ENCODE measurements at places on chromosomes 13 and 19.

- no peak for DNase-seq
Observed at GRCh38 chr13:74064805-74065312, 69.3 kb downstream of the KLF12 start.

- no peak for DNase-seq
Observed at GRCh38 chr19:29271341-29271740, 58.4 kb upstream of the UQCRFS1 start.

DNA sequence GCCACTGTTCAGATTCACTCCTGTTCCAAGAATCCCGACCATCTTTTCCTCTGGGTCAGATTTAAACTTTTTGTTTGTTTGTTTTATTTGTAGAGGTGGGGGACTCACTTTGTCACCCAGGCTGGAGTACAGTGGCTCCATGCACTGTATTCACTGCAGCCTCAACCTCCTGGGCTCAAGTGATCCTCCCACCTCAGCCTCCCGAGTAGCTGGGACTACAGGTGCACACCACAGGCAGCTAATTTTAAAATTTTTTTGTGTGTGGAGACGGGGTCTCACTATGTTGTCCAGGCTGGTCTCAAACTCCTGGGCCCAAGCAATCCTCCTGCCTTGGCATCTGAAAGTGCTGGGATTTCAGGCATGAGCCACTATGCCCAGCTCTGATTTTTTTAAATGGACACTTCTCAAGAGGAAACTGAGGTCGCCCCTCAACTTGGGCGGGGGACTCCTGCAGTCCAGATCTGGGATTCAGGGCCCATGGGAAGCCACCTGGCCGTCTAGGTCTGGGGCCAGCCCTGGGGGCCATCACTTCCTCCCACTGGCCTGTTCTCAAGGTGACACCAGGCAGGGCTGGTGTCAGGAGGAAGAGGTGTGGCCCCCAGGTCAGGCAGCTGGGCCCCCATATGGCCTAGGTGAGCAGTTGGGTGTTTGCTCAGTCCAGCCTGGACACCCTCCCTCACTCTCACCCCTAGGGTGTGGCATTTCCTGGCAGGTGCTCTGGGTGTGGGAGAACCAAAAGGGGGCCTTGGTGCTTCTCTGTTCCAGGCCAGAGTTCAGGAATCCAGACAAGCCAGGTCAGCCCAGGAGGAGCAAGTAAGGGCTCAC is 1.3 kb downstream of the B3GNT3 start:
- DNase-seq = no peak

DNA sequence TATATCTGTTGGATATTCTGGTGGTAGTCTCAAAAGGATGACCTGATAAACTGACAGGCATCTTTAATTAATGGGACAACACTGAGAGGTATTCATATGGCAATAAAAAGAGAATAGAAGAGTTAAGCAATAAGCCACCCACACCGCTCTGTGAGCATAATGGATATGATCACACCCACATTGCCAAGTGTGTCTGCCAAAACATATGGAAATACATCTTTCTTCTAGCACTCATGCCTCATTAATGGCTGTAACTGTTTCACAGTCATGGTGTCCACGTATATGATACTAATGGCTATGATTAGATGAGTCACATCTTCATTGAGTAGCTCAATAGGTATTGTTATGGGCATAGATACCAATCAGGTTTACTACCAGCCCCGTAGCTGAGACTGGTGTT is 13.1 kb downstream of the IGFL3 start:
- DNase-seq = no peak

DNA sequence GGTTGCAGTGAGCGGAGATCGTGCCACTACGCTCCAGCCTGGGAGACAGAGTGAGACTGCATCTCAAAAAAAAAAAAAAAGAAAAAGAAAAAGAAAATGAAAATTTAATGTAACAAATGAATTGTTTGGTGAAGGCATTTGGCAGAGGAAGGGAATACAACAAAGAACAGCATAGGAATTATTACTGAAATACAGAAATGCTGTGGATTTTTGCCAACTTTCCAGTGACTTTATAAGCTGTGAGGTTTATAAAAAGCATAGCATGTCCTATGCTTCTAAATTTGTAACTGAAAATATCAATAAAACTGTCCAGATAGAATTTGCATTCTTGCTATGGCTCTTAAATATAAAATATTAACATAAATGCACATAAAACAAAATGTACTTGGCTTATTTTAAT is 112.9 kb upstream of the IRS2 start:
- DNase-seq = no peak

- no peak for DNase-seq
Observed at GRCh38 chr13:95106562-95106961, 194.7 kb downstream of the ABCC4 start.

GRCh38 chr13:90933097-90933826 is 414.2 kb upstream of the MIR17HG start:
- DNase-seq = no peak

Measured in NCI-H2029 (cell line).